HEK293T (cell line): ENCODE measurements at places on chromosomes 12 and 14.

DNA sequence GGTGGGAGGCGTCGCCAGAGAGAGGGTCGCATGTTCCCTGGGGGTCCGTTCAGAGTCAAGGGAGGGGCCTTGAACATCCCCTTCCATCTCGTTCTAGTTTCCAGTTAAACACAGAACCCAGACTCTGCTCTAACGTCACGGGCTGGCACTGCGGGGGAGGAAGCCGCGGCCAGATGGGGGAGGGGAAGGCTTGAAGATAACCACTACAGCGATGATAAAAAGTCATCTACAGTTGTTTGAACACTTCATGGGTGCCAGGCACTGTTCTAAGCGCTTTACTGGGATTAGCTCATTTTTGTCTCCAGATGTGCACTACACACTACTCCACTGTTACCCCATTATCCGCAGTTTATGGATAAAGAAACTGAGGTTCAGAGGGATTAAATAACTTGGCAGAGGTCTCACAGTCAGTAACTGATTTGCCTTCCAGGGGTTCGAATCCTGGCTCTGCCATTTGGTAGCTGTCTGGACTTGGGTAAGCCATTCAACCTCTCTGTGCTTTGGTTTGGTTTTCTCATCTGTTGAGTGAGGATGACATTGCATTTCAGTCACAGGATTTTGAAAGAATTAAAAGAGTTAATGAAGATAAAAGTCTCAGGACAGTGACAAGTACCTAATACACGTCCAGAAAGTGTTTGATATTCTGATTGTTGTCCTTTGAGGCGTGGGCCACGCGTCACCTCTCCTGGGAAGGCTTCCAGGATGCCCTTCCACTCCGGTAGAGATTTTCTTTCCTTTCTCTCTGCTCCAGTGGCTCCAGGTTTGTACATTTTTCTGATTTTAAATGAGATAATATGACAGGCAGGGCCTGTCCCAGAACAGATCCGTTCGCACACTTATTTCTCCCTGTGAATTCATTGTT is 798 bp upstream of the RASAL1 start:
- no peak for DNase-seq

GRCh38 chr14:67270933-67271332 is 29.7 kb downstream of the PALS1 start:
- no peak for DNase-seq

DNA sequence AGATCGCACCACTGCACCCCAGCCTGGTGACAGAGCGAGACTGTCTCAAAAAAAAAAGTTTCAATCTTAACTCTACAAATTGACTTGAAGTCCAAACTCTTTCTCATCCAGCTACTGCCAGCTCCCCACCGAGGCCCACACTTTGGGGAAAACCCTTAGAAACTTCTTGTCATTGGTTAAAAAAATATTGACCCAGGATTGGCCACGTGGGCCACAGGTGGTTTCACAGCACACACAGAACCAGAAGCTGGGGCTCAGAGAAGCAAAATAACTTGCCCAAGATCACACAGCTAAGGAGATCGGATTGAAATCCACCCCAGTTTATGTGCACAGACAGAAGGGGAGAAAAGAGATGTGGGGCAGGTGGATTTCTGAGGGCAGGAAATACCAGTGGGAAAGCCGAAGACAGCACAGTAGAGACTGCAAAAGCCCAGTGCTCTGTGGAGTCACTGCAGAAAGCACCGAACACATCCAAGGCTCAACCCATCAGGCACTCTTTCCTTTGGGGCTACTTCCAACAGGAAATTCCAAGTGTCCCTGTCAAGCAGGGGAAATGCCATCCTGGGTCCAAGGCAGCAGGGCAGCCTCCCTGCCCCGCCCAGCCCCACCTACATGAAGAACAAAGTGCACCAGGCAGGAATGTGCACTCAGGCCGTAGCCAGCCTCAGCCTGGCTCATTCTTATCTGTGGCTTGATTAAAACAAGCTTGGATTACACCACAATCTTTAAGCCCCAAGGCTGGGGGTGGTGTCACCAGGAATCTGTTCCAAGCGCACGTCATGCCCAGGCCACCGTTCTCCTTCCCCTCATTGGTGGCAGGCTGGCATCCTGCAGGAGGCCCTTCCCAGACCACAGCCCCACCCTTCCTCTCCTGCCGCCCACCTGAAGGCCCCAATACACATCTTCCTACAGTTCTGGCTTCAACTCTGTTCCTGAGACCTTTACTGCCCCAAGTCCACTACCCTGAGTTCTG is 72.5 kb downstream of the ITPK1 start:
- DNase-seq, result peak; percentile 42

DNA sequence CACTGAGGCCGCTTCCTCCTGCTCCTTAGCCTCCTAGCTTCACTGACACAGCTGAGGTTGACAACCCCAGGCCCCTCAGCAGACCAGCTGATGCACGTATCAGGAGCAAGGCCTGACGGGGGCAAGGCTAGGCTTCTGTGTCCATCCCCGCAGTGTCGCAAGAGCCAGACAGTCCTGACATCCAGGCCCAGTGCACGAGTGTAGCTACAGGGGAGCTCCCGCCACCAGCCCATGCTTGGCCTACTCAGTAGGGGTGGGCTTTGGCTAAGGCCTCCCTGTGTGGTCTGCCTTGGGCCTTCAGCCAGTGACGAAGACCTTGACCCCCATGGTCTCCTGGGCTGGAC is 179.1 kb downstream of the DPF3 start:
- DNase-seq, result no peak

DNA sequence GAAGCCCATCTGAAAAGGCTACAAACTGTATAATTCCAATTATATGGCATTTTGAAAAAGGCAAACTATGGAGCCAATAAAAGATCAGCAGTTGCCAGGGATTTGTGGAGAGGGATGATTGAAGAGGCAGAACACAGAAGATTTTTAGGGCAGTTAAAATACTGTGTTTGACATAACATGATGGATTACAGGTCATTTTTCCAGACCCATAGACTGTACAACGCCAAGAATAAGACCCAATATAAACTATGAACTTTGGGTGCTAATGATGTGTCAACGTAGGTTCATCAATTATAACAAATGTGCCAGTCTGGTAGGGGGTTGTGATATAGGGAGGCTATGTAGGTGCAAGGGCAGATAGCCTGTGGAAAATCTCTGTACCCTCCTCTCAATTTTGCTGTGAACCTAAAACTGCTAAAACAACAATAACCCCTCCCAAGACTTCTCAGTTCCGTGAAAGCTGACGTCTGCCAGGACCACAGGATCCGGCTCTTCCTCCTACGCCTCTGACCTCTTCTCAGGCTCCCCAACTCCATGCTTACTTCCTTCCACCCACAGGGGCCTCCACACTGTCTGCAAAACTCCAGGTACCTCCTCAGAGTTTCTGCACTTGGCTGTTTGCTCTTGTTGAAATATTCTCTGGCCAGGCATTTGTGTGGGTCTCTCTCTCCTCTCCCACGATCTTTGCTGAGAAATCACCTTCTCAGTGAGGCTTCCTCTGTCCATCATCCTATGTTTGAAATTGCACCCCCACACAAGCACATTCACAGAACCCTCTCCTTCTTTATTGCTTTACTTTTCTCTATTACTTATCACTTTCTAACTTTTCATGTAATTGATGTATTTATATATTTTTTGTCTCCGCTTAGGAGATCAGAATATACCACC is 131.4 kb downstream of the BBS10 start:
- no peak for DNase-seq
